ENCODE measurements at places on chromosomes 7 and 10. TPM values are rescaled to one million over a fixed set of nuclear protein-coding genes. Genes with fewer than 3 reads are reported as not detected.

DNA sequence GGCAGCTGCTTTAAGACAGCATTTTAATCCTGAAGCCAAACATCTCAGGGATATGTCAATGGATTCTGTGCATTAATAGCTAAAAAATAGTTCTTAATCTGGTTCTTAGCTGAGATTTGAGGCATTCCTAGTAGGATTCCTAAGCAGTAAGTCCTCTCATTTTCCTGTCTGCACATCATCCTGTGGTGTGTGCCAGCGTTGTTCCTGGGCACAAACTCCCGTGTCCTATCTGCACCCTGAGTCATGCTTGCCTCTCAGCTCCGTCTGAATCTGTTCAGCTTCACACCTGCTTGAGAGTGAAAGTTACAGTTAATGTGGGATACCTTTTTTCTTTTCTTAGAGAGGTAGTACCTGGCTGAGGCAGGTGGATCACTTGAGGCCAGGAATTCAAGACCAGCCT is 19.5 kb downstream of the BAG3 start:
- peaks cover 52% of the 10 kb centered on the region for H3K4me1 ChIP-seq
- peaks cover 16% of the 10 kb centered on the region for H3K36me3 ChIP-seq
- H3K27ac ChIP-seq, result peak overlapping the region; percentile 42
- no peaks in the 10 kb centered on the region for H3K27me3 ChIP-seq
- no peak overlapping the region for H3K4me3 ChIP-seq

DNA sequence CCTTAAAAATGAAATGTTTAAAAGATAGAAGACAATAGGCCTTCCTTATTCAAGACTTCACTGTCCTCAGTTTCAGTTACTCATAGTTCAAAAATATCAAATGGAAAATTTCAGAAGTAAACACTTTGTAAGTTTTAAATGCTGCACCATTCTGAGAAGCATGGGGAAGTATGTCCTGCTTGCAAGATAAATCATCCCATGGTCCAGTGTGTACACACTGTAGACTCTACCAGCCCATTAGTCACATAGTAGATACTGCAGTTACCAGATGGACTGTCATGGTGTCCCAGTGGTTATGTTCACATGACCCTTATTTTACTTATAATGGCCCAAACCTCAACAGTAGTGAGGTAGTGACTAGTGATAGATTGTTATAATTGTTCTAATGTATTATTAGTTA is 69.5 kb downstream of the PTPN12 start:
- no peaks in the 10 kb centered on the region for H3K27me3 ChIP-seq
- no peak overlapping the region for H3K4me3 ChIP-seq
- peaks cover 44% of the 10 kb centered on the region for H3K36me3 ChIP-seq
- H3K27ac ChIP-seq, result no peak overlapping the region
- no peaks in the 10 kb centered on the region for H3K4me1 ChIP-seq
- DNase-seq, result no peak

The PRKCQ gene
- not detected for total RNA-seq

GRCh38 chr7:75536491-75536890 is 44.4 kb downstream of the SPDYE5 start:
- peaks cover 13% of the 10 kb centered on the region for H3K4me1 ChIP-seq
- no peak overlapping the region for H3K27ac ChIP-seq
- no peaks in the 10 kb centered on the region for H3K27me3 ChIP-seq
- peaks cover 7% of the 10 kb centered on the region for H3K36me3 ChIP-seq
- no peak for DNase-seq
- H3K4me3 ChIP-seq, result no peak overlapping the region

DNA sequence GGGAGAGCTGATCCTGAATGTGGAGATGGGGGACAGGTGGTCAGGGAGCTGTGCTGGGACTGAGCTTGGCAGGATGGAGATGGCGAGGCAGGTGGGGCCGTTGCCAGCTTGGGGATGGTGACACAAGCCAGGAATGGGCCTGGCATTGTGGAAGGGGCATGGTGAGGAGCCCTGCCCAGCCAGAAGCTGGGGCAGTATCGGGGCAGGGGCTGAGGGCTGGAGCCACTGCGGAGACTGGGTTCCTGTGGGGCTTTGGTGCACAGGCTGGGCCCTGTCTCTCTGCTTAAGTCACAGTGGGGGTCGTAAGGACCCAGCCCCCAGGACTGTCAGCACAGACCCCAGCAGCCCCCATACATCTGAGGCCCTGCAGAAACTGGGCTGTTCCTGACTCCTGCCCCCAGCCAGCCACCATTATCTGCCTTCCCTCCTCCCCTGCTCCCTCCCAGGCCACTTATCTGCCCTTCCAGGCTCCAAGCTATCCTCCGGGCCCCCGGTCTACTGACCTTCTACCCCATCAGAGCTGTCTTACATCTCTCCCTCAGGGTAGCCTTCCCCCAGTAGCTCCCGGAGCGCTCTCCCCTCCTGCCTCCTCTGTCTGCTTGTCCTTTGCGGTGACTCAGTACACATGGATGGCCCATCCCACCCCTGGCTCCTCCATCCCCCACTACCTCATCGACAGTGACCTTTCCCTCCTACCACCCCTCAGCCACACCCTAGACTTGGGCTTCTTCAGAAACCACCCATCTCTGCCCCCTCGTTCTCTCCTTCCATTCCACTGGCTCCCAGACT is 44.2 kb downstream of the PPIF start:
- DNase-seq, result peak; percentile 56
- no peaks in the 10 kb centered on the region for H3K36me3 ChIP-seq
- no peak overlapping the region for H3K4me3 ChIP-seq
- H3K27ac ChIP-seq, result no peak overlapping the region

DNA sequence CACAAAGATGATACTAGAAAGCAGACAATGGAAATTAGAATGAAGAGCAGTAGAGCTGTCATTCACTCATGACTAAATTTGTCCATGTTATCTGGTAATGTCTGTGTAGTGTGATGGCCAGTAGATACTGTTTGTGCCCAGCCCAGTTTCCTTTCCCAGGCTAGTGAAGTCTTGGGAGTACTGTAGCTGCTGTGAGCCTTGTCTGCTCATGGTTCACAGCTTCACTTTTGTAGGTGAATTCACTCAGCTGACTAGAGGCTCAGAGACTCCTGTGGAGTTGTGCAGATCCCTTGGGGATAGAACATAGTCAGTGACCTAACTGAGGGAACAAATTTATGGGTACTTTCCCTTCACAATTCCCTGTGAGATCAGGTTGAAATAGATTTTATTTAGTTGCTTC is 572.5 kb downstream of the ARL4A start:
- no peak overlapping the region for H3K27ac ChIP-seq
- DNase-seq, result no peak
- H3K4me3 ChIP-seq, result no peak overlapping the region
- no peaks in the 10 kb centered on the region for H3K36me3 ChIP-seq
- H3K27me3 ChIP-seq, result peaks cover 6% of the 10 kb centered on the region

DNA sequence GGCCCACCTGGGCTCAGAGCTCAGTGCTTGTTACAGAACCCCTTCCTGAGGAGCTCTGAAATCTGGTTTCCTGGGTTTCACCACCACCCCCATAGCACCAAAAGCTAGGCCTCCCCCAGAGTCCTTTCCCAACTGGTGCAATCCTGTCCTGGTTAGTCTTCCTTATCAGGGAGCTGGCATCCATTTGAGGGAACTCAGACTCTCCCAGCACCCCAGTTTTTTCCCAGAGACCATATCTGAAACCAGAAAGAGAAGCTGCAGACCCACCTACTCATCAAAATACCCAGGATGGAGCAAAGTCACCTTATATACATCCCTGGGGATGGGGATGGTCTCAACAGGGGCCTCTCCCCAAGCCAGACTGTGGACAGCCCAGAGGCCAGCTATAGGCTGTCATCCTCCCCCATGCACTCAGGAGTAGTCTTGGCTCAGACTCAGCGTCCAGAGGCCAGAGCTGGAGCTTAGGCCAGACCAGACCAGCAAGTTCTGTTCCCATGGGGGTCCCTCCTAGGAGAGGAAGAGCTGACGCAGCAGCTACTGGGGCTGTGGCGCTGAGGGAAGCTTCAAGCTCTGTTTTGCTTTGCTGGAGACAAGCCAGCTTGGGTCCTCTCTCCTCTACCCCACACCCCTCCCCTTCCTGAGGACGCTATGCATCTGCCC is 3.0 kb downstream of the TBATA start:
- no peaks in the 10 kb centered on the region for H3K36me3 ChIP-seq
- no peak overlapping the region for H3K27ac ChIP-seq
- DNase-seq, result no peak
- no peaks in the 10 kb centered on the region for H3K27me3 ChIP-seq

GRCh38 chr7:22447762-22448161 is 52.2 kb downstream of the STEAP1B start:
- no peaks in the 10 kb centered on the region for H3K27me3 ChIP-seq
- DNase-seq, result no peak
- no peaks in the 10 kb centered on the region for H3K36me3 ChIP-seq
- peaks cover 3% of the 10 kb centered on the region for H3K4me1 ChIP-seq
- H3K4me3 ChIP-seq, result no peak overlapping the region

DNA sequence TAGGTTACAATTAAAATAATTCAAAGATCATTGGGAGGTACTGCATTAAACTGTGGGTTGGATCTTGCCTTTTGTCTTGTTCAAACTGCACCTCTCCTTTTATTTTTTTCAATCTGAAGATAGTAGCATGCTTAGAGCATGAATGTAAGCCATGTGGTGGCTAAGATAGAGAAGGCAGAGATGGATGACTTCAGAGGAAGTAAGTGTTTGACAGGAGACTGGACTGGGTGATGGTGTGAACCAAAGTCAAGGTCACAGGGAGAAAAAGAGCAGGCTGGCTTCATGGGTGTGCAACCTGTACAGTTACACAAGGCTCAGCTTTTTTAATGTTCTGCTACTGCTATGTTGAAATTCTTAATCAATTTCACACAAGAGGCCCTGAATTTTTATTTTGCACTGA is 85.6 kb downstream of the ZEB1 start:
- no peaks in the 10 kb centered on the region for H3K27me3 ChIP-seq
- no peak overlapping the region for H3K27ac ChIP-seq
- H3K36me3 ChIP-seq, result 0 out of 2 replicates have a peak, but pooled peaks cover 3% of the 10 kb centered on the region
- peaks cover 40% of the 10 kb centered on the region for H3K4me1 ChIP-seq
- peak; percentile 46 for DNase-seq
- no peak overlapping the region for H3K4me3 ChIP-seq

The PIP gene
- not detected for total RNA-seq

DNA sequence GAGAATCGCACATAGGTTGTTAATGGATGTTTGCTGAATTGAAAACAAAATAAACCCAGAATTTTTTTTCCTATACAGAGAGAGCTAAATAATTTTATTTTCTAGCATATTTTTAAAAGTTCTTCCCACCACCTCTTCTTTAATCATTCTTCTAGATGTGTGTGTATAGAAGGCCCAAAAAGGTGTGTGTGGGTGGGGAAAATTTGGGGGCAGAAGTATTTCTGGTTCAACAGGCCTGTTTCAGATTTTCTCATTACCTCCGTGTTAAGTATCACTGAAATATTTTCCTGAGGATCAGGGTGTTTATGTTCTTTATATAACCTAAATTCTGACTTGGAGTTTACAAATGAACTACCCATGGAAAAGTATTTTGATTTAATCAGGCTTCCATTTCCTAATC is 144.2 kb upstream of the ZNF804B start:
- no peaks in the 10 kb centered on the region for H3K4me1 ChIP-seq
- H3K4me3 ChIP-seq, result no peak overlapping the region
- no peaks in the 10 kb centered on the region for H3K36me3 ChIP-seq
- DNase-seq, result no peak
- no peak overlapping the region for H3K27ac ChIP-seq

GRCh38 chr7:120412139-120413050 is 139.4 kb downstream of the KCND2 start:
- H3K27ac ChIP-seq, result no peak overlapping the region
- H3K4me1 ChIP-seq, result no peaks in the 10 kb centered on the region
- H3K36me3 ChIP-seq, result no peaks in the 10 kb centered on the region
- H3K4me3 ChIP-seq, result no peak overlapping the region
- H3K27me3 ChIP-seq, result no peaks in the 10 kb centered on the region
- no peak for DNase-seq

GRCh38 chr7:129095258-129095657 is 40.3 kb upstream of the TNPO3 start:
- H3K4me1 ChIP-seq, result no peaks in the 10 kb centered on the region
- peaks cover 36% of the 10 kb centered on the region for H3K27me3 ChIP-seq
- DNase-seq, result no peak
- H3K4me3 ChIP-seq, result no peak overlapping the region
- no peak overlapping the region for H3K27ac ChIP-seq
- H3K36me3 ChIP-seq, result no peaks in the 10 kb centered on the region

DNA sequence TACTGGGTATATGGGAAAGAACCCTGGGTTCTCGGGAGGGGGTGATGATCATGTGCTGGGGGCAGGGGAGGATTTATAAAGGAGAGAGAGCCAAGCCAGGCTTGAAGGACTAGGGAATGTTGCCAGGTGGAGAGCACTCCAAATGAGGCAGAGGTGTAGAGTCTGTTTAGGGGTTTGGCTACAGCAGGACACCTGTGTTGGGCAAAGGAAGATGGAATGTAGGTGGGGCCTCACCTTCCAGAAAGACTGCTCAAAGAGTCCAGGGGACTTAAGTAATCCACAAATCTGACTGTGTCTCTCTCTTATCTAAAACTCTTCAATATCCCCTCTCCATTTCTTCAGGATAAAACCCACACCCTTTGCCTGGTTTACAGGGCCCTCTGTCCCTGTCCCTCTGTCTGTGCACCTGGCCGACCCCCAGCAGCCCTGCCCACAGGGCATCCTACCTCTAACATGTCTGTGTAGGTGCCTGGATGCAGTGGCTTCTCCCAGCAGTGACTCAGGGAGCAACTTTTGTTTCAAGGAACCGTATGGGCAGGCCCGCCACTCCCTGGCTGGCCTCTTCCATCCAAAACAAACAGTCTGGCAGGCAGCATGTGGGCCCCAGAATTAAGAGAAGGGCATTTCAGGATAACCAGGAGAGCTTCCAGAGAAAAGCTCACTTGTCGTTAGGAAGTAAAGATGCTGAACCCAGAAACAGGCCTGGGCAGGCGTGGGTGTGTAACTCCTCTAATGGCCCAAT is 10.6 kb upstream of the PLEKHA1 start:
- H3K4me1 ChIP-seq, result no peaks in the 10 kb centered on the region
- no peak overlapping the region for H3K4me3 ChIP-seq
- H3K36me3 ChIP-seq, result no peaks in the 10 kb centered on the region
- H3K27me3 ChIP-seq, result peaks cover 10% of the 10 kb centered on the region
- peak; percentile 13 for DNase-seq
- H3K27ac ChIP-seq, result no peak overlapping the region

DNA sequence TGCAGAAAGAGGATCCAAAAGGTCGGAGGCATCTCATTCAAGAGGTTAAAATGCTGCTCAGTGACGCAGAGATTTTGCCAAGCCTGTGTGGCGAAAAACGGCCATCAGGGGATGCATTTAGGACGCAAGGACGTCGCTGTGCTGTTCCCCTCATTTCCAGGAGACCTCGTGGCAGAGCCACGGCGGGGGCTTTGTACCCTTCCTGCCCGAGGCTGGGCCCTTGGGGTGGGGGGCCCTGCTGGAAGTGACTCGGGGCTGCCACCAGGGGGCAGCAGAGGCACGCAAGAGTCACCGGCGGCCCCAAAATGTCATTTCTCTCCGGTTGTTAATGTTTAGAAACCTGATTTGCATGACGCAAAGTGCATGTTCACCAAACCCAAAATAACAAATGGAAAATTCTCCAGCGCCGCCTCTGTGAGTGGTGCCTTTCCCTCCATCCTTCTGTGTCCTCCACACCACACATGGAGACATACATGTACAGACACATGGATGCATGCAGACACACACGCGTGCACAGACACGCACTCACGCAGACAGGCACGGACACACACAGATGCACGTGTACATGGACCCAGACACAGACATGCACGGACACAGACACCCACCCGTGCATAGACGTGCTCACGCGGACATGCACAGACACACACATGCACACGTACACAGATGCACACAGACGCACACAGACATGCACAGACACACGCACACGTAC is 51.0 kb upstream of the NKX6-2 start:
- H3K36me3 ChIP-seq, result no peaks in the 10 kb centered on the region
- DNase-seq, result peak; percentile 68
- H3K4me3 ChIP-seq, result no peak overlapping the region

GRCh38 chr7:84207025-84207424 is 12.4 kb upstream of the SEMA3A start:
- no peaks in the 10 kb centered on the region for H3K36me3 ChIP-seq
- no peak overlapping the region for H3K27ac ChIP-seq
- peaks cover 17% of the 10 kb centered on the region for H3K4me1 ChIP-seq

Measured in GM23248 (cell line).